ENCODE measurements at places on chromosomes 4 and X. TPM values are rescaled to one million over a fixed set of nuclear protein-coding genes. Genes with fewer than 3 reads are reported as not detected.

- DNase-seq: no peak
Measured at GRCh38 chr4:7341491-7342222, 93.1 kb downstream of the PSAPL1 start.

DNA sequence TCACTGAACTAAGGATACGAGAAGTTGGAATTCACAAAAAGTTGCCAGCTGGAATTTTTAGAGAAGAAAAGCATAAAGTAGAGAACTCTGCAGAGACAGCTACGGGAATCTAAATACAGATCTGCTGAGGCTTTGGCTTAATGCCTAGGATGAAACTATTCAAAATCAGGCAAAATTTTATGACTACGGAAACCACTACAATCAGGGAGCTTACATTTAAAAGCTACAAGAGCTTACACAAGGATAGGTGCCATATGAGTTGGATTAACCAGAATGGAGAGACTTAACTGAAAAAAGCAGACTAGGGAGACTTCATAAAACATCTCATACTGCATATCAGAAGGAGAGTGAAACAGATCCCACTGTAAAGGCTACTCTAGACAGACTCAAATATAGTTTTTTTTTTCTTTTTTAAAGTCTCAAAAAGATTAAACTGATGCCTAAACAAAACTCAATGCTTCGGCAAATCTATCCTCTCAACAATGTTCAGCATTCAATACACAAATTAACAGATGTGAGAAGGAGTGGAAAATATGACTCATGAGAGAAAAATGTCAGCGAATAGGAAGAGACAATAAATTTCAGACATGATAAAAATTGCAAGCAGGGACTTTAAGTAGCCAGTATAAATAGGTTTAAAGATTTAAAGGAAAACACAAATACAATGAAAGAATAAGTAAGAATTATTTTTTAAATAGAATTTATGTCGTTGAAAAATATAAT is 586.1 kb downstream of the FSTL5 start:
- no peak for DNase-seq

DNA sequence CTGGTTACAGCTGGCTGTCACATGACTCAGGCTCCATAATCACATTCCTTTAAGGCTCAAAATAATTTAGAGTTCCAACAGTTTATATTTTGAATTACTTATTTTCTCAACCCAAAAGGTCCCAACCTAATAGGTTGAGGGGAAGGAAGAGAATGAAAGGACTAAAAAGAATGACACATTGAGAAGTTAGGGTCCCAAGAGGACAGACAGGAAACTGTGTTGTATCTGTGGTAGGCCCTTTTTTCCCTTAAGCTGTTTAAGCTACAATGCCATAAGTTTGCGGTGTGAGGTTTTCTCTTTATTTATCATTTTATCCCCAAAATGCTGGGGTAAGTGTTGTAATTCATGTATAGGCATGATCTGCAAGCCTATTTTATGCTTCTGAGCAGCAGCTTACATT is 290.2 kb downstream of the ZNF674 start:
- DNase-seq: no peak

PLAC1 gene
- total RNA-seq: not detected

F8A2 gene
- total RNA-seq: not detected

XG gene
- total RNA-seq: 0.50 TPM

DNA sequence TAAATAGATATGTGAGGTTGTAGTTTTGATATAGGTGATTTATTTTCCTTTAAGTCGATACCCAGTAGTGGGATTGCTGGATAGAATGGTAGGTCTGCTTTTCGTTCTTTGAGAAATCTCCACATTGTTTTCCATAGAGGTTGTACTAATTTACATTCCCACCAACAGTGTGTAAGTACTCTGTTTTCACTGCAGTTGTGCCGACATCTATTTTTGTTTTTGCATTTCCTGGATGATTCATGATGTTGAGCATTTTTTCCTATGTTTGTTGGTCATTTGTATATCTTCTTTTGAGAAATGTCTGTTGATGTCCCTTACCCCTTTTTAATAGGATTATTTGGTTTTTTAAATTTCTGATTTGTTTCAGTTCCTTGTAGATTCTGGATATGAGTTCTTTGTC is 120.7 kb downstream of the NAA11 start:
- DNase-seq: no peak

GRCh38 chr4:1558205-1558604 is 125.9 kb downstream of the FAM53A start:
- no peak for DNase-seq

DNA sequence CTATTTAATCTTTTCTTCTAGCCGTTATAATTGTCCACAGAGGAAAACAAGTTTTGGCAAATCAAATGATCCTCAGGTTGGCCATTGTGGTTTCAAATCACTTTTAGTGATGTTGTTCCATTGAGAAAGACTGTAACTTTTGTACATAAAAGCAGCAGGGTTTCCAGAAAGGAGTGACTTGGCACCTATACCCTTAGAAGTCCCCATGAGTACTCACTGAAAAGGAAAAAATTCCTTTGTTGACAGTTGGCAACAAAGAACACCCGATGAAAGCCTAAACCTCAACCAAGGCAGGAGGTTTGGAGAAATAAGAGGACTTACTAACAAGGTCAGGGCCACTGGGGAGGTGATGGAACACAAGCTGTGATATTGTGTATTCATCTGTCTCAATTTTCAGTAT is 474.4 kb downstream of the RAPGEF2 start:
- no peak for DNase-seq

GRCh38 chrX:41148553-41148952 is 63.3 kb downstream of the USP9X start:
- no peak for DNase-seq

MORC4 gene
- 12.6 TPM for total RNA-seq

DNA sequence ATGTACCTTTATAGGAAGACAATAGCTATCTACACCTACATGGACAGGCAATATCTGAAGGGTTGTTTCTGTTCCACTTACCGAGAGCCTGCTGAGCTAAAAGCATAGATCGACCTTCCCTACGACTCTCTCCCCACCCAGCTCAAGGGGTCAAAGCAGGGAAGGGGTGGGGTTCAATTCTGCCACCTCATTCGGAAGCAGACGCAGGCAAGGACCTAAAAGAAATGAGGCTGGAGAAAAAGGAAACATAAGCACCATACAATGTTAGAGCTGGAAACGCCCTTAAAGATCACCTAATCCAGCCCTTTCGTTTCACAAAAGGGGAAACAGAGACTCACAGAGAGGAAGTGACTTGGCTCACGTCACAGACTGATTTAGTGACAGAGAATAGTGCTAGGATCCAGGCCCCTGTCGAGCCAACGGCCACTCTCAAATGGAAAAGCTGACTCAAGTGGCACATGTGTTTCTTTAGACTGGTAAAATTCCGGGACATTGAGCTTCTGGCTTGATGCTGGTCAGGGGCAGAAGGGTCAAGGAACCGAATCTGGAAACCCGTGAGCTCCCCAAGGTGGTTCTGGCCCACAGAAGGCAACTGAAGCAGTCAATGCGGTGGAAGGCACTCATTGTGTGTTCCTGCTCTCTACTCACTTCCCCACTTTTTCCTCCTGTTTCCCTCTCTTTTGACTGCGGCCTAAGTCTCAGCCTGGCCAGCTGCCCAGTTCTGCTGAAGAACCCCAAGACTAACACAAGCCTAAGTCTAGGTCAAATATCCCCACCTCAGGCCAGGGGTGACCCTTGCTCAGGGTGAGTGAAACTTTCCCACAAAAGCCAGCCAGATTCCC is 7.5 kb downstream of the SEPTIN6 start:
- DNase-seq: peak; percentile 50

IBSP gene
- total RNA-seq: not detected

DNA sequence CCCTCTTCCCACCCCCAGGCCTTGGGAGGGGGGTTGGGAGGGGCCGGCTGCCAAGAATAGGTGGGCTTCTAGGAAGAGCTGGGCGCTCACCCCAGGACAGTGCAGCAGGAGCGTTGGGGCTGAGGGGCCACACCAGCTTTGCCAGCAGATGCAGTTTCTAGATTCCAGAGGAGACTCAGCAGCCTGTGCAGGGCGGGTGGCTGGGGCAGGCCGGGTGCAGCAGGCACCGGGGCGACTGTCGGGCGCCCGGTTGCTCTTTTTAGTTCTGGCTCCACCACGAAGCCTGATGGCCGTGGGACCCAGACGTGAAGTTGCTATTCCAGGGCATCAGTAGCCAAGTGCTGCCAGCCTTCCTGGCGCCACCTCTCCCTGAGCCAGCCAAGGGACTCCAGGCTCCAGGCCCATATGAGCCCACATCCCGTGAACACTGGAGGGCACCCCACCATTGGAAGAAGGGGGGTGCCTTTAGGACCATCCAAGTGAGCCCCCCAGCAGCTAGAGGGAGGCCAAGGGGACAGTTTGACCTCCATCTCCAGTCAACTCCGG is 5.8 kb downstream of the SSR4 start:
- DNase-seq: no peak

DNA sequence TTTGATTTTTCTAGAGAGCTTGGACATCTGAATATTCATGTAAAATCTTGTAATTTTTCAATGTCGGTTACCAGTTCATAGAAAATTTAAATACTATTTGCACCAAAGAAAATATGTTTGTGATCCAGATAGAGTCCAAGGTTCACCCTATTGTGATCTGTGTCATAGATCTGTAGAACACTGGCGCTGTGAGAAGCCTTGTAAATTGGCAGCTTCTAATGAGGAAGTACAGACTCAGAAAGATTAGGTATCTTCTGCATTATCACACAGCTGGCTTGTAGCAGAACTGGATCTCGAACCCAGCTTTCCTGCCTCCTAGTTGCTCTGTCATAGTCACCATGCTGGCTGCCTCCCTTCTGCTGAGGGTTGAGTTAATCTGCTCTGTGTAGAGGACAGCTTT is 106.5 kb upstream of the PAK3 start:
- no peak for DNase-seq

MXRA5 gene
- total RNA-seq: 12.2 TPM

- no peak for DNase-seq
Measured at GRCh38 chrX:97498093-97498492, 614.4 kb downstream of the RPA4 start.

SLC16A2 gene
- 13.8 TPM for total RNA-seq

- no peak for DNase-seq
Measured at GRCh38 chr4:144831971-144832370, 186.0 kb downstream of the HHIP start.

CENPE gene
- 2.5 TPM for total RNA-seq

GRCh38 chr4:151786158-151786495 is 25.3 kb upstream of the GATB start:
- DNase-seq: no peak

GRCh38 chr4:64670647-64671046 is 261.4 kb upstream of the TECRL start:
- peak; percentile 49 for DNase-seq

GRCh38 chr4:184942444-184943425 is 75.6 kb upstream of the HELT start:
- DNase-seq: peak; percentile 20

CPLX1 gene
- 10.2 TPM for total RNA-seq

- DNase-seq: peak; percentile 36
Measured at GRCh38 chr4:120055162-120055561, 11.5 kb downstream of the MAD2L1 start.

Data from kidney (tissue), 22 donors.